Effector memory CD4-positive, alpha-beta T cell (primary cell): ENCODE measurements at places on chromosomes 5 and 9.
A peak's percentile ranks its signal among the peaks of the same experiment; 100 is the strongest.

DNA sequence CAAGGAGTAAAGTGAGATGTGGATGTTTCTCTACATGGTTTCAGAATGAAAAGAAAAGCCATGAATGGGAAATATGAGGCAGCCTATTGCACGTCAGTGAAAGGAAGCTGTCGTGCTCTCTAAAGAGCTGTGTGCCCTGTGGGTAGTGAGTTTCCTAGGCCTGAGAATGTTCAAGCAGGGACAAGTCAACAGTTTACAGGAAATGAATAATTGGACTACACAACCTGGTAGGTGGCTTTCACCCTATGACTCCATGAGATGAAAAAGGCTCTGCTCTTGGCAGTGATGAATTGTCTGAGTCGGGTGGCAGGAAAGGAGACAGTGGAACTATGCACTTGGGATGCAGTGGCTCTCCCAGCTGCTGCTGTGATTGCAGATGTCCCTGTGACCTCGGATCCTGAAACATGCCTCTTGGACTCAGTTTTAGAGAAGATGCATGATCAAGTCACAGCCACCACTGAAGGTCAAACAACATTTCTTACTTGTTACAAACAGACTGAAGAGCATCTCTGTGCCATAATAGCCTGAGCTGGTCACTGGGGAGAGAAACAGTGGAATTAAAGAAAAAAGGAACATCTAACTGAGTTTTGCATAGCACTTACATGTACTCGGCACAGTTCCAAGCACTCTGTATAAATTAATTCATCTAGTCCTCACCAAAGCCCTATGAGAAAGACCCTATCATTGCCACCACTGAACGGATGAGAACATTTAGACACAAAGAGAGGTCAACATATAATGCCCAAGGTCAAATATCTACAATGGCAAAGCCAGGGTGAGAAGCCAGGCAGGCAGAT, 293.7 kb downstream of the SPOCK1 start:
- no peak for DNase-seq
- no peaks in the 10 kb centered on the region for H3K4me1 ChIP-seq
- H3K27me3 ChIP-seq = no peaks in the 10 kb centered on the region
- H3K36me3 ChIP-seq = no peaks in the 10 kb centered on the region
- no peak overlapping the region for H3K4me3 ChIP-seq
- H3K27ac ChIP-seq = no peak overlapping the region

DNA sequence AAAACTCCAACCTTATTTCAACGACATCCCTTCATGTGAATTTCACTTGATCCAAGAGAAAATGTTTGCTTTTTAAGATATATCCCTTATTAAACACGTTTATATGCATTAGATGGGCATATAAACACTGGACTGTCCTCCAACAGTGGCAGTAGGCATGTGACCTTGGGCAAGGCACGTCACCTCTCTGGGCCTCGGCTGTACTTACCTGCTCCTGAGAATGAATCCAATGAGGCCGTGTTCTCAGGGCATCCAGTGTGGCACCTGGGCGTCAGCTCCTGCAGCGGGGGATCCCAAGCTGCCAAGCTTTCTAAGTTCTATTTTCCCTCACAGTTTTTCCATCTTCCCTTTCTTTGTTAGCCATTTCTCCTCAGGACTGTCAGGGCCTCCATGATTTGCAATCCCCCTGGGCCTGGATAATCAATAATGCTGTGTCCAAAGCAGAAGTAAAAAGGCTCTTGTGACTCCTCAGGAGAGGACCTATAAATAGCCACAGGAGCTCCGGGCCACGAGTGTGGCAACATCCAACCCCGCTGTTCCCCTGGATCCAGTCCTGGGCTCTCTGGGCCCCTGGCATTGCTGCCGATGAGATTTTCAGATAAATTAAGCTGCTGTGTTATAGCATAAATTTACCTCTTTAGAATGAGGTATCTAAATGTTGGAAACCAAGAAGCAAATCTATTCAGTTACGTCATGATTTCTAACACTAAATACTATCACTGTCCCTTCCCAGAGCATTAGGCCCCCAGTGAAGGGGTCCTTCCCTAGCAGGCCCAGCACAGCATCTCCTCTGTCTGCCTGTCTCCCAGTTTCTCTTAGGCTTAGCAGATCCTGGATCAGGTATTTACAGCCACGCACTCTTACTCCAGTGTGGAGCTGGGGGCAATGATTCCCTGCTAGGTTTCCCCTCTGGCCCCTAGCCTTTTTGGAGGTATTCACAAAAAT, 76.8 kb downstream of the PTPN3 start:
- no peak overlapping the region for H3K27ac ChIP-seq
- H3K4me1 ChIP-seq = no peaks in the 10 kb centered on the region
- H3K27me3 ChIP-seq = no peaks in the 10 kb centered on the region
- H3K4me3 ChIP-seq = no peak overlapping the region

DNA sequence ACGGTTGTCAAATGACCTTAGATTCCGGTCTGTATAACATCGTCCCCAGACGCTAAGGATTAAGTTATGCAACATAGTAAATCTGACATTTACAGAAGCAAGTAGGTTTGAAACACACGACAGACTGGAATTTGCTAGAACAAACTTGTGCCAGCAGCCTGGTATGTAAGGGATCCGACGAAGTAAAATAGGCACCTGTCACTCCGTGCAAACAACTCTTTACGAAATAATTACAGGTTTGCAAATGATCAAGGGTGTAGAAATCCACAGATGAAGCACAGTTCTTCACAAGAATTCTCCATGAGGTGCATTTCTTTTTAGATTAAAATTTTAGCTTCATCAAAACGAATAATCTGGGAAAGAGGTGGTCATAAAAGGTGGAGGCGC, 508 bp downstream of the MOCS2 start:
- peak overlapping the region; percentile 72 for H3K4me3 ChIP-seq
- H3K27me3 ChIP-seq = no peaks in the 10 kb centered on the region

DNA sequence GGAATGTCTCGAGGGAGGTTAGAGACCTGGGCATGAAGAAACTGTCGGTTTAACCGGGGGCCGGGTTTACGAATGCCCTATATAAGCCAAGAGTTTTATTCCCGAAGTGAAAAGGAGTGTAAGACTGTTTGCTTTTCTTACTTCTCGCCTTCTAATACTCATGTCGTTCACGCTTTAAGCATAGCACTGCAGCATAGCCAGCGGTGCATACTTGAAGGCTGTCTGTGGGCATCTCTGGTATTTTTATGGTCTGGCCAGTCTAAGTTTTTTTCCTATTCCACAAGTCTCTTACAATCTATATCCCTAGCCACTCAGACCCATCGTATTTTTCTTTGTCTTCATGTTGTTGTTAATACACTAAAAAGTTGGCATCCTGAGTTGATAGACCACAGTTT, 1.2 kb downstream of the UHRF2 start:
- no peaks in the 10 kb centered on the region for H3K27me3 ChIP-seq
- H3K36me3 ChIP-seq = peaks cover 2% of the 10 kb centered on the region
- DNase-seq = no peak
- peaks cover 19% of the 10 kb centered on the region for H3K4me1 ChIP-seq
- H3K27ac ChIP-seq = peak overlapping the region; percentile 76

DNA sequence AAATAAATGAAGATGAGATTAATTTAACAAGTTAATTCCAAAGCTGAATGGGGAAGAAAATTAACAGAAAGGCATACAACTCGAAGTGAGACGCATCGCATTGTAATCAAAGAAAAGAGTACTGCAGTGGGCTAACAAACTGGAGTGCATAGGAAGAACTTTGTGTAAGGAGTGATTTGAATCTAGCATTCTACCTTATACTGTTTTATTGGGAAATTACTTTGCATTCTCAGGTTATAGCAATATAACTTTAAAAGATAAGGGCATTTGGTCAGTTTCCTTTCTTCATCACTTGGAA, 124.5 kb upstream of the TLE4 start:
- no peaks in the 10 kb centered on the region for H3K27me3 ChIP-seq
- H3K4me1 ChIP-seq = no peaks in the 10 kb centered on the region
- no peak overlapping the region for H3K27ac ChIP-seq
- no peaks in the 10 kb centered on the region for H3K36me3 ChIP-seq
- no peak for DNase-seq
- H3K4me3 ChIP-seq = no peak overlapping the region

- DNase-seq = no peak
- no peaks in the 10 kb centered on the region for H3K27me3 ChIP-seq
- no peak overlapping the region for H3K4me3 ChIP-seq
- no peak overlapping the region for H3K27ac ChIP-seq
- H3K36me3 ChIP-seq = no peaks in the 10 kb centered on the region
Measured at GRCh38 chr9:107907255-107907654, 417.7 kb upstream of the KLF4 start.

DNA sequence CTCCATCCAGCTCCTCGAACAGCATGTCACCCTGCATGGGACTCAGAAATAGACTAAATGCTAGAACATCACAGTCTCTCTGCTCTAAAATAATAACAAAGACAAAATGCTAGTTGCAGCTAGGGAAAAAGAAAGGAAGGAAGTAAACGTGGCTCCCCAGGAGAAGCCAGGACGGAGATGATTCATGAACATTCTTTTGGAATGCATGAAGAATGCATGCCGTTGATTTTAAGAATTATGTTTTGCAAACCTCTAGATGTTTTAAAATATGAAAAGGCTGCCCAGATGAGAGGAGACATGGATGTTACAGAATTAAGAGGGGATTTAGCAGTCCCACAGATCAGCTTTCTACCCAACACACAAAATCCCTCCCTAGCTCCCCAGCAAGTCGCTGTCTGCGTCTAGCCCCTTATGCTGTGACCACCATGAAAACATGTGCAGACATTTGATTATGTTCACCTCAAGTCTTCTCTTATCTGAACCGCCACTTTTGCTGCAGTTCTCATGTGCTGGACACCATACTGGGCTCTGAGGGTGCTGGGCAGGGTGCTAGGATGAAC, 139.4 kb upstream of the LMX1B start:
- no peak for DNase-seq
- no peaks in the 10 kb centered on the region for H3K27me3 ChIP-seq
- no peak overlapping the region for H3K27ac ChIP-seq
- peaks cover 45% of the 10 kb centered on the region for H3K4me1 ChIP-seq
- H3K4me3 ChIP-seq = no peak overlapping the region
- no peaks in the 10 kb centered on the region for H3K36me3 ChIP-seq

DNA sequence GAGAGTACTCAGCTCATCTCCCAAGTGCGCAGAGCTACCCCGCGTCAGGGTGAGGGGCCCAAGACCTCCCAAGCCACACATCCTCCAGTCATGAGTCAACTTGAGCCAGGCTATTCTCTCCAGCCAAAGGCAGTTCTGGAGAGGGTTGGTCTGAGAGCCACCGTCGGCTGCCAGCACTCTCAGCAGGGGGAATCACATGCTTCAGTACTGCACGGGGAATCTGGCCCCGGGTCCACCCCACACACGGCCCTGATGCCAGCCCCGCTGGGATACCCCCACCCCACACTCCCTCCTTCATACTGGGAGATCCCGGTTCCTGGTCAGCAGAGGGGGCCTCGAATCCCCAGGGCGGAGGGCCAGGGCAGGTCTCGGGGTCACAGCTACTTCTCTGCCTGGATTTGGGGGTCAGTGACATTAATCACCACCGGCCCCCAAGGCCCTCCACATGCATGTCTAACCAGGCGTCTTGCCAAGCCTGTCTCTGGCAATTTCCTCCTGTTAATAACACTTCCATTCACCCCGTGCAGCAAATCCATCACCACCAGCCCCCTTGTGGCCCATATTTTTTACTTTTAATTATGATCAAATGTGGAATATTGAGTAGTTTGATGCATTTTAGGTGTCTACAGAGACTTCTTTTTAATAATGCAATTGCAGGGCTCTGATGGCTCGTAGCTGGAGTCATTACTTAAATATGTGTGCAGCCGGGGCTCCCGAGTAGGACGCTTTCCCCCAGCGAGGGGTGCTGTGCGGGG, 102.9 kb upstream of the PPP1R26 start:
- H3K27me3 ChIP-seq = no peaks in the 10 kb centered on the region
- H3K27ac ChIP-seq = no peak overlapping the region

DNA sequence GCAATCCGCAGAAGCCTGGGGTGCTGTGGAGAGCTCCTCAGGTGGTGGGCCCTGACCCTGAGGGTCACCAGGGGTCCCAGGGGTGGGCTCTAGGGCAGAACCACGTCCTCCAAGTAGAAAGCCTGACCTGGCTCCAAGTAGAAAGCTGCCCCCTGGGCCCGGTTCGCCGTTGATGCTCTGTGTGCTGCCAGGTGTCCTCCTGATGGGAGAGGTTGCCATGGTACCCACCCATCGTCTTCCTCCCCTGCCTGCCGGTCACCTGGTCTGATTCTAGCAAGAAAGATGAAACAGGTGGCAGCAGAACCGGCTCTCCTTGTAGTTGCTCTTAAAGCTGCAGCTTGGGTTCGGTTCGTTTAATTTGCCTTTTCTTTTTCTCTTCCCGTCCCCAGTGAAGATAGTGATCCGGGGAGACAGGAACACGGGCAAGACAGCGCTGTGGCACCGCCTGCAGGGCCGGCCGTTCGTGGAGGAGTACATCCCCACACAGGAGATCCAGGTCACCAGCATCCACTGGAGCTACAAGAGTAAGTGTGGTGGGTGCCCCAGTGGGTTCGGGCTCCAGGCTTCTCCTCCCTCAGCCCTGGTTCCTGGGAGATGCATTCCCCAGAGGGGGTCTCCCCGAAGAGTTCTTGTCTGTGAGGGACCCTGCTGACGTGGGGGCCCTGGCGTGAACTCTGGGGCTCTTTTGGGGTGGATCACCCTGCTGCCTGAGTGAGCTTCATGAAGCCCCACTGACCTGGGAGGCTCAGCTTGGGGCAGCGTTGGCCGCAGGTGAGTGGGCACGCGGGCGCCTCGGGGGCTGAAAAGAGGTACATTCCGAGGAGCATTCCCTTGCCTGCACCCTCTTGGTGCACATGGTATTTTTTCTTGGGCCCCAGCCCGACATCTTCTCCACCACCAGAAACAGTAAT, 15.6 kb downstream of the RABL6 start:
- H3K27ac ChIP-seq = no peak overlapping the region
- peaks cover 28% of the 10 kb centered on the region for H3K36me3 ChIP-seq
- H3K27me3 ChIP-seq = no peaks in the 10 kb centered on the region
- no peak for DNase-seq
- H3K4me1 ChIP-seq = no peaks in the 10 kb centered on the region
- no peak overlapping the region for H3K4me3 ChIP-seq

GRCh38 chr9:132218208-132218607, 56.4 kb downstream of the NTNG2 start:
- H3K27me3 ChIP-seq = no peaks in the 10 kb centered on the region
- H3K36me3 ChIP-seq = no peaks in the 10 kb centered on the region
- DNase-seq = no peak

DNA sequence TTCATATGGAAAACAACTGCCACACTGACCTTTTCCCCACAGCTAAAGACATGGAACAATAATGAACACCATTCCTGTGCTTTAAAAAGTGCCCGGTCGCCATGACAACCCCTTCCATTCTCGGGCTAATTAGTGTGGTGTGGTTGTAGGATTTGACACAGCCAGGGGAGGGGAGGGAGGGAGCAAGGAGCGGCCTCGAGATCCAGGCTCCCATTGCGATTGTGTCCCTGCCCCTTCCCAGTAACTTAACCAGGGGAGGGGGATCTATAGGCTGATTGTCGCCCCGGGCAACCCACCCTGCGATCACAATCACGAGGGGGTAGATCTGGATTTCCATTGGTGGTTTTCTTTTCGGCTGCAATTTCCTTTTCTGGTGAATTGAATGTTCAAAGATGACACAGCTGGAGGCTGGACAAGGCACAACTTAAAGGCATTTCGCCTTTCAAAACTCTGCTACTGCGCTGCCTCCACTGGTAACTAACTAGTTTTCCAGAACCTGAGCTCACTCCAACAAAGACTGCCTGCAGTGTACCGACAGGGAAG, 96.7 kb upstream of the RETREG1 start:
- H3K36me3 ChIP-seq = no peaks in the 10 kb centered on the region
- H3K27me3 ChIP-seq = no peaks in the 10 kb centered on the region
- no peaks in the 10 kb centered on the region for H3K4me1 ChIP-seq
- DNase-seq = no peak
- H3K27ac ChIP-seq = no peak overlapping the region

GRCh38 chr5:132887283-132887682, 13.8 kb downstream of the LEAP2 start:
- H3K36me3 ChIP-seq = peaks cover 60% of the 10 kb centered on the region
- no peak overlapping the region for H3K4me3 ChIP-seq
- no peak for DNase-seq
